SW480 (cell line): ENCODE measurements at places on chromosomes 12 and 14.

- DNase-seq, result peak; percentile 72
Observed at GRCh38 chr12:98424726-98425401, 90.5 kb upstream of the TMPO start.

DNA sequence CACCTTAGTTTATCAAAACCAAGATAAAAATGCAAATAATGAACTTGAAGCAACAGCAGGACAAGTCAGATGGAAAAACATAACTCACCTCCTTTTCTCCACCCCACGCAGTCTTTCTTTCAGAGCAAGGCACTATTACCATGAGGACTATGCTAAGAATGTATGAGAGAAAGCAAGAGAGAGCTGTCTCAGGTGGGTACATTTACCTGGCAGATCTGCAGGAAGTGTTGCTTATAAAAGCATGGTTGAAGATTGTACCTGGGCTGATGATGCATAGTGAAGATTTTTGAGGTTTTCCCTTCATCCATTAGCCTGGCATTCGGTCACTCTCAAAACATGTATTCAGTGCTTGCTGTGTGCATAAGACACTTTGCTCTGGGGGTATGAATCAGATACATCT is 68.8 kb upstream of the IFNG-AS1 start:
- DNase-seq, result peak; percentile 20

DNA sequence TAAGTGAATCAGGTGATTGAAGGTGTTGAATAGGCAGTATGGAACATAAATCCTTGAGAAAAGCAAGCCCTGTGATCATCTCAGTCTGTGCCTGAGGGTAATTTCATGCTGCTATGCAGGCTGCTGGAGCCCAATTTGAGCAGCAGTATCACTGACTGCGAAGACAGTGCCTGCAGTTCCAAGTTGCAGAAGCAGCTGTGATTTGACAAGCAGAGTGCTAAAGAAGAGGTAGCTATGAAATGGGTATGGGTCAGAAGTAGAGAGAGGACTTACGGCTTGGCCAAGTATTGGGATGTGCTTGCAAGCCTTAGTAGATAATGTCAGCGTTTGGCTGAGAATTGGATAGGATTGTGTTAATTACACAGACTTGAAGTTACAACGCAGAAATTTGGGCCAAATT is 22.5 kb downstream of the PIK3C2G start:
- DNase-seq, result no peak

- no peak for DNase-seq
Observed at GRCh38 chr12:123267991-123268843, 3.4 kb downstream of the CDK2AP1 start.
